Chondrocyte (in vitro differentiated cells): ENCODE measurements at places on chromosomes 5 and 9. TPM values are rescaled to one million over a fixed set of nuclear protein-coding genes. Genes with fewer than 3 reads are reported as not detected.
A peak's percentile ranks its signal among the peaks of the same experiment; 100 is the strongest.

DNA sequence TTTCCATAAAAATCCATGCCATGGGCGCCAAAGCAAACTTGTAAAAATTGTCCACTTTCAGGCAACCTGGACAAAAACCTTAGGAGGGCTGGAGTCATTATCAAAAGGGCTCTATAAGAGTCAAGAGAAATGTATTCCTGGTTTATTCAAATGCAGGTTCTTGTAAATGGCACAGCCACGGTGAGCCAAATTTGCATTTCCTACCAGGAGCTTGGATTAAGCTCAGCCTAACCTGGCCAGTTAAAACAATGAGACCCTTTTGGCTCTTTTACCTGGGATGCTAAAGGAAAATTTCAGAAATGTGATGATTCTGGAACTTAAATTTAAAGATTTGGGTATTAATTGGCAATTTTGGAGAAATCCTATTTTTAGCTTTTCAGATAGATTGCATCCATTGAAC is 8.9 kb upstream of the ZNF474 start:
- no peak for DNase-seq

- DNase-seq, result no peak
Observed at GRCh38 chr5:151758141-151758429, 346 bp downstream of the ATOX1 start.

Gene SLC36A1
- 49.7 to 67.8 TPM (median 50.0 TPM) in 3 replicates for total RNA-seq

GRCh38 chr5:136056771-136057335 is 28.1 kb downstream of the TGFBI start:
- DNase-seq, result no peak

Gene PDCD1LG2
- total RNA-seq, result 0.73 to 1.3 TPM (median 1.1 TPM) in 3 replicates

Gene HSPB3
- 0.37 to 4.8 TPM (median 0.46 TPM) in 3 replicates for total RNA-seq

- peak; percentile 14 for DNase-seq
Observed at GRCh38 chr9:131397100-131397790, 3.4 kb downstream of the PRRC2B start.

DNA sequence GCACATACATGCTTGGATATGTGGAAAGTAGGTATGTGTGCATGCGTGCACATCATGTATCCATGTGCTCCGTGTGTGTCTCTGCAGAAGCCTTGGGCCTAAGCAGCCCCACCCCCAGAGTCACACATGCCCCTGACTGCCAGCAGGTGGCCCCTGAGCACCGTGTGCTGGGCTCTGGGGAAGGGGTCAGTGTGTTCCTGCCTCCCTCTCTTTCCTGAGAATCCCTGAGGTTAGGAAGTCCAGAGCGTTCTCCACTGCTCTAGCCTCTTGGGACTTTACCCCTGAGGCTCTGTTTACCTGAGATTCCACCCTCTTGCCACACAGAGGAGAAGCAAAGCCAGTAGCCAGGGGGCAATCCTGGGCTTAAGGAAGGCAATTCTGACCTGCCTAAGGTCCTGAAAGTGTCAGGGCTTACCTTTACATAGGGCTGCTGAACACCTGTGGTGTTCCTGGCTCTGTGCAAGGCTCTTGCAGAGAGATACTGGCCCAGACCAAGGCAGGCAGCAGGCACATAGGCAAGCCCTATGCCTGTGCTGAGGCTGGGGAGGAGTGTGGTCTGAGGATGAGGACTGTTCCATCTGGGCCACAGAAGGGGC is 207.3 kb downstream of the TMEM38B start:
- DNase-seq, result no peak

Gene TNFAIP8
- 15.0 to 22.3 TPM (median 19.5 TPM) in 3 replicates for total RNA-seq

Gene ANKDD1B
- total RNA-seq, result 0.42 to 1.2 TPM (median 0.72 TPM) in 3 replicates

DNA sequence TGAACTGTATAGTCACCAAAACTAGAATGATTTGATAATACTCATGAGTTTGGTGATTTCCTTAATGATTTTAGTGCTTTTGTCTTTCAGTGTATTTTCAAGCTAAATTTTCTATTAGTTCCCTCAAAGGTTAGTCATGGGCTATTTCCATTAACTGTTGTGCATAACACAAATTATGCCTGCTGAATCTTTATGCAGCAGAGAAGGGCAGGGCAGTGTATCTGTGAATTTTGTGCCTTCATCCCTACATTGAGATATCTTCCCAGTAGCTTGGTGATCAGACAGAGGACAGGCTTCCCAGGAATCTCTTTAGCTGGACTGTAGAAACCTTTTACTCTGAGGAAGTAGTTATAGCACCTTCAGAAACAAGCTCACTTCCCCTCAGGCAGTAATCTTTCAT is 1036.9 kb downstream of the EFNA5 start:
- no peak for DNase-seq

Gene CTXN3
- total RNA-seq, result not detected in 3 replicates

- DNase-seq, result no peak
Observed at GRCh38 chr5:144406442-144406841, 235.8 kb downstream of the KCTD16 start.

Gene TRIM7
- 4.2 to 8.1 TPM (median 5.7 TPM) in 3 replicates for total RNA-seq

DNA sequence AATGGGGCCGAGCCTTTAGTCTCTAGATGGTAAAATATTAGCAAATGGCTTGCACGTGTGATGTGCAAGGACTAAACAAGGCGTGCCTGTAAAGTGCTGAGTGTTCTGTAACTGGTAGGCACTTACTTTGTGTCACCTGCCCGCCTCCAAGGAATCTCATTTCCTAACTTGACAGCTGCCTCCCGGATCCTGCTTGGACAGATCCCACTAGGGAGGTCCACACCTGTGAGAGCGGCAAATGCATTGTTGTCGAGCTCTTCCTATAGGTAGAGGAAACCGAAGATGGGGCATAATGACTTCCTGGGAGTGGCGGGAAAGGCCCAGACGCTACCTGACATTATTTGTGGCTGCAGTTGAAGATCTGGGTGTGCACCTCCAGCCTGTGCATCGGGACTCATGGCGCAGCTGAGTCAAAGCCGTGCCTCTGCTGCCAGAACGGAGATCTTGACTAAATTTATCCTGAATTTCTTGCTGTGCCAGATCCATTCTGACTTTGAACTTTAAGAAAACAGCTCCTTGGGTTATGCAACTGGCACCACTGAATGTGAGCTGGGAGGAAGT is 79.8 kb downstream of the TENT4A start:
- no peak for DNase-seq

DNA sequence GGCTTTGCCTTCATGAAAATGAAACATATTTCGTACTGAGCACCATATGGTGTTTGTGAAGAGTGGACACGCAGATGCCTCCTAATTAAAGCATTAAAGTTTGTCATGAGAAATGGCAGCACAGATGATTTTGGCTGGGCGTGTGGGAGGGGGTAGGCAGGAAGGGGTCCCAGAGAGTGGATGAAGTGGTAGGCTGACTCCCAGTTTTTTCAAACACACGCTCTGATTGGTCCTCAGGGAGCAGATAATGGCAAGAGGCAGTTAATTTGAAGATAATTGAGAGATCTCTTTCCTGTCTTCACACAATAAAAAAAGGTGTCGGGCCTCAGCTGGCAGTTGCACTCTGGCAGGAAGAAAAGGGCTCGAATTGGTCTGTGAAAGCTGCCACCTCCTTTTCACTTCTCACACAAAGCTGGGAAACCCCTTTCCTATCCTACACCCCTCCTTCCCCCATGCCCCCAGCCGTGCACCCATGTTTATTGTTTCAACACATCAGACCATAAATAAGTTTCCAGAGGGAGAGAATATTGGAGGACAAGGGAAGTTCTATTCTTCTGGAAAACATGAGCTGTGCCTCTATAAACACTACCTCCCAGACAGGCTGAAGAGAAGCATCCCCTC is 429.6 kb downstream of the ARHGEF28 start:
- no peak for DNase-seq

DNA sequence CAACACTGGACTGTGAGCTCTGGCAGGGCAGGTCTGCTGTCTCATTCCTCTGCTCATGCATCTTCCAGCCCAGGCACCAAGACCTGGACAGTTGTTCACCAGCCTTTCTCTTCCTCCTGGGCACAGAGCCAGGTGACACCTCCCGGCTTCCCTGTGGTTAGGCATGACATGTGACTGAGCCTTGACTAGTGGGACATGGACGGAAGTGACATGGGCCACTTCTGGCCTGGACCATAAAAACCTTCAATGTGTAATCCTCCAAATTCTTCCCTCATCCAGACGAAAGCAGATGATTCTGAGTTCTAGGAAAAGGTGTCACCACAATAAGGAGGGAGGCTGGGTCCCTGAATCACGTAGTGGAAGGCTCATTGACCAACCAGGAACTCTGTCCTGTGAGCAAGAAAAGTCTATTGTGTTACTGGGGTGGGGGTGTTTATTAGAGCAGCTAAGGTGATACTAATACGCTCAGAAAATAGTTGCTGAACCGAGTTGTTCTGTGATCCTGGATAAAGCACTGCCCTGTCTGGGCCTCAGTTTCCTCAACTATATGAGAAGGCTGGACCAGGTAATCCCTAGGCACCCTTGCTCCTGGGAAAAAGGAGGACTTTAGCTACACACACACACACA is 26.6 kb upstream of the CRB2 start:
- no peak for DNase-seq

DNA sequence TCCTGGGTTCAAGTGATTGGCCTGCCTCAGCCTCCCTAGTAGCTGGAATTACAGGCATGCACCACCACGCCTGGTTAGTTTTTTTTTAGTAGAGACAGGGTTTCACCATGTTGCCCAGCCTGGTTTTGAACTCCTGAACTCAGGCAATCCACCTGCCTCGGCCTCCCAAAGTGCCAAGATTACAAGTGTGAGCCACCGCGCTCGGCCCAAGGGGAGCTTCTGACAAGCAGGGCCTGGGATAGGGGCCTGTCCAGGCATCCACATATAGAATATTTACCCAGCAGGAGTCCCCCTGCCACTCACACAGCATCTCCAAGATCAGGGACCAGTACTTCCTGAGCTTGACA is 10.1 kb downstream of the IRF1 start:
- DNase-seq, result peak; percentile 25
